ENCODE measurements at places on chromosomes 6 and 20.

- DNase-seq, result no peak
These were observed 10.0 kb downstream of the MBOAT1 start for GRCh38 chr6:20202324-20202658.

DNA sequence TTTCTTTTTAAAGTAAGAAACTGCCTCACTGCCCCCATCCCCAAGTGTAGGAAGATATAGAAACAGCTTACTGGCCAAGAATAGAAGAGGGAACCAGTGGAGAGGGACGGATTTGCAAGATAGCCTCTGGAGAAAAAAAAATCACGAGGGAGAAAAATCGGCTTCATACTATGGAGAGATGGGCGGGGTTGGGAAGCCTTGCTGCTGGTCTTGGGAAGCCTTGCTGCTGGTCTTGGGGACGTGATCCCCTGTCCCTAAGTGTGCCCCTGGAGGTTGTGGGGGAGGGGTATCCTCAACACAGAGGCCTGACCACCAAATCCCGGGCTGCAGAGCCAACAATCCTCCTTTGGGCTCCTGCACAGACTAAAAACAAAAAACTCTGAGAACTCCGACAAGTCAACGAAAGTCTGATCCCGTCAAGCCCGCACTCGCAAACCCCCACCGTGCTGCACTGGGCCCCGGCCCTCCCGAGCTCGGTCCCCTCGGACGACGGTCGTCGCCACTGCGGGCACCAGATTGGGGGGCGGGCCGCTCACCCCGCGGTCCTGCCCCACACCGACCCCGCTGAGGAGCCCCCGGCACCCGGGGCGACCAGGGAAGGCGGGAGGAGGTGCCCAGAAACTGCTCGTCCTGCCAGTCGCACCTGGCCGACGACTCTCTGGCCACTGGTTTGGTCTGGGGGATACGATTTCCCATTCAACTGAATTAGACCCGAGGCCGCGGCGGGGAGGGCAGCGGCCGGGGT, 750 bp downstream of the MAP7 start:
- no peak for DNase-seq

- no peak for DNase-seq
These were observed 265.0 kb upstream of the EPHA7 start for GRCh38 chr6:93684339-93684738.

DNA sequence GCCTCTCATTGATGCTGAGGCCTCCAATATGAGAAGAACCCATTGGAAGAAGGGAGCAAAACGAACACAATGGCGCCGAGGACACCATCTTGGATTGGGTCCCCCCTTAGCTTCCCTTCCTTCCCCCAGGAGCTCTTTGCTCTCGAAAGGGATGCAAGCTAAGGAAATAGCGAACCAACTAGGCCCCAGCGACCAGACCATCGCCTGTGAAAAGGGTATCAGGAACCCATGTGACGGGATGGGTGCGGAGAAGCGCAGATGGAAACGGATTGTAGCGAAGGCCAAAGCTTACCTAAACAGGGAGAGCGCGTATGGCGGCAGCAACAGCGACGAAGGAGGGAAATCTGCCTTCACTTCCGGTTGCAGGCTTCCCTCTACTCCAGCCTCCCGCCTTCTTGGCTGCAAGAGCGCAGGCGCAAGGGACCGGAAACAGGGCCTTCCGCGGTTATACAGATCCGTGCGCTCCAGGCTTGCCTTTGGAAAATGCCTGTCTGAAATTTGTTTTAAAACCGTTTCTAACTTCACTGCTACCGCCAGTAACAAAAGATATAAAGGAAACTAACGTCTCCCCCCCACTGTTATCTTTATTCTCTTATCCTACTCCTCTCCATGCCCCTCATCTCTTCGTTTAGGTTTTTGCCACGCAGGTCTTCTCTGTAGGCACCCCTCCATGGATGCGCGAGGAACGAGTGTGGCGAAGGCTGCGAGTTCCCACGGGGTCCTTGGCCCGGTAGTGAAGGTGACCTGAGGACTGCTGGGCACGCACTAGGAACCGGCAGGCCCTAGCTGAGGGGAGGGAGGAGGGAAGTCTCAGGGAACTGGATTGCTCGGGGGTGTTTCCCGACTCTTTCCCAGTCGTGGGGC, at the start of gene DDX39B:
TSS of gene DDX39B (minus strand) at position 346 of the 864 bp plus-strand sequence. CDS start 1,471 bp downstream, outside the sequence.
- DNase-seq, result peak; percentile 80

GRCh38 chr6:71608646-71609045, 277.7 kb upstream of the RIMS1 start:
- no peak for DNase-seq

DNA sequence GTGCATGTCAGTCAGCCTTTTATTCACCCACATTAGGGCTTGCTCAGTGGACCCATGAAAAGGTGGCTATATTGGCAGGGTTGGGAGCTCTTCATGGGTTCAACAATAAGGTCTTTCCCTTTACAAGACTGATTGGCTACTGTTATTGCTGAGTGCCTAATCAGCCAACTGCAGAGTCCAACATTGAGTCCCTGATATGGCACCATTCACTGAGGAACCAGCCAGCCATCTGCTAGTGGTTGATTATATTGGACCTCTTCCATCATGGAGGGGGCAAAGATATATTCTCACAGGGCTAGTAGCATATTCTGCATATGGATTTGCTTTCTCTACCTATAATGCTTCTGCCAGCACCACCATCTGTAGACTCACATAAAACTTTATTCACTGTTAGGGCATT, 69.9 kb downstream of the CDKAL1 start:
- DNase-seq, result no peak

DNA sequence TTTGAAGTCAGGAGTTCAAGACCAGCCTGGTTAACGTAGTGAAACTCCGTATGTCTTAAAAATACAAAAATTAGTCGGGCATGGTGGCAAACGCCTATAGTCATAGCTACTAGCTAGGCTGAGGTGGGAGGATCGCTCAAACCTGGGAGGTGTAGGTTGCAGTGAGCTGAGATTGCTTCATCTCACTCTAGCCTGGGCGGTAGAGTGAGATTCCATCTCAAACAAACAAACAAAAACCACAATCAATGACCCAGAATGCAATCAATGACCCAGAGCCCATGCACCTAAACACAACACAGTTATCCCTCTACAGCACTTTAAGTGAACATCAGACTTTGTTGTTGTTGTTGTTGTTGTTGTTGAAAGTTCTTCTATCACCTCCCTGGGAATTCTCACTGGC, 77.9 kb downstream of the MYB start:
- no peak for DNase-seq

GRCh38 chr20:49712996-49713752, 504 bp downstream of the B4GALT5 start:
- DNase-seq, result no peak

- no peak for DNase-seq
These were observed 19.1 kb upstream of the FKBP5 start for GRCh38 chr6:35707714-35708407.

- no peak for DNase-seq
These were observed 199.5 kb downstream of the ADGRB3 start for GRCh38 chr6:68834551-68834950.

GRCh38 chr20:4858000-4858399, 136.3 kb downstream of the PRND start:
- no peak for DNase-seq

DNA sequence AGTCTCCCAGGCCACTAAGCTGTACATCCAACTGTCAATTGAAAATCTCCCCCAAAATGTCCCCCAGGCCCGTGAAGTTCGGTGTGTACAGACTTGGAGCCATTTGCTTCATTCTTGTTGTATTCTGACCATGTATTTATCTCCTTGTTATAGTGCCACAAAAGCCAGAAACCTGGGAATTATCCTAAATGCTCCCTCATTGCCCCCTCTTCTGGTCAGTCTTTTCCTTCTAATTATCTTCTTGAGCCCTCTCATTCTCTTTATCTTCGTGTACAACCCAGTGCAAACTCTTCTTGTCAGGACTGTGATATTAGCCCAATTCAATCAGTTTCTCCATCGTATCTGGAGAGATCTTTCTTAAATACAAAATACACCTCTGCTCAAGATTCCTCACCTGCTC, 64.7 kb downstream of the RFX6 start:
- no peak for DNase-seq

- DNase-seq, result no peak
These were observed 119.4 kb upstream of the PRND start for GRCh38 chr20:4602297-4602631.

DNA sequence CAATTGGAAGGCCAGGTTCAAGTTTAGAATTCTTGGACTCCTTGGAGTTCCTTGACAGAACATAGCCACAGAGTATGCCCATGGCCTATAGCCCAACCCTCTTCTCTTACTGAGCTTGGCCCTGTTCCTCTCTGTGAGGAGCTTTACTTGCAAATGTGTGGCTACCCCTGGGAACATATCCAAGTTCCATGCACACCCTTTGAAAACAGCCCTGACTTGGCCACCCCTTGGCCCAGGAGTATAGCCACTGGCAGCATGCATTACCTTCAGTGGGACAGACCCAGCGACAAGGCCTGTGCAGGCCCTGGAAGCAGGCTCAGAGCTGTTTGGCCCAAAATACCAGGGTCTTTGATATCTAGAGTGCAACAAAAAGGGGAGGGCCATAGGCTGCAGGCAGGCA, 19.5 kb upstream of the MAS1 start:
- DNase-seq, result no peak

DNA sequence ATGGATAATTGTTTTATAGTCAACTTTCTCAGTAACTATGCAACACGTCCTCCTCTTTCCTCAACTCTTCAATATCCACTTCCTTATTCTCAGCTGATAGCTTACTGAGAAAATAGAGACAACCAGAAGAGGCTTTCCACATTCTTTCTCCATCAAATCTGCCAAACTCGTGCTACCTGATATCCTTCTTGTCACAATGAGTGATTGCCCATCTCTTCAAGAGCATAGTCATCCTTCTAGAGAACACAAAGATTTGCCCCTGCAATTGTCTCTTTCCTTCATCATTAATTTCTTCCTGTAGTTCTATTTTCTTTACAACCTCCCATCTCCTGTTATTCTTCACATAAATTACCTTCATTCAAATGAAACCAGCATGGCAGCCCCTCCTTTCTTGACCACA, 75.9 kb upstream of the RGS17 start:
- no peak for DNase-seq

DNA sequence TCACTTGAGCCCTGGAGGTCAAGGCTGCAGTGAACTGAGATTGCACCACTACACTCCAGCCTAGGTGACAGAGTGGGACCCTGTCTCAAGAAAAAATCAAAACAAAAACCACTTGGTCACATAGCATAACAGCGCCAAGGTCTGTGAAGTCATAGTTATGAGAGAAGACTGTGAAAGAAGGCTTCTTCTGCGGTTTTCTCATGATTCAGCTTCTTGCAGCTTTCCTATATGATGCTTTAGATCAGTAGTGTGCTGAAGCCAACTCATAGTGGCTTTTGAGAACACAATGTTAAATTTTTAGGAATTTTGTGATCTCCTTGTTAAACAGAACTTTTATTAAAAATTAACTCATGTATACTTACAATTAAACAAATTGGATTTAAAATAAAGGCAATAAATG, 136.2 kb upstream of the GLP1R start:
- no peak for DNase-seq

DNA sequence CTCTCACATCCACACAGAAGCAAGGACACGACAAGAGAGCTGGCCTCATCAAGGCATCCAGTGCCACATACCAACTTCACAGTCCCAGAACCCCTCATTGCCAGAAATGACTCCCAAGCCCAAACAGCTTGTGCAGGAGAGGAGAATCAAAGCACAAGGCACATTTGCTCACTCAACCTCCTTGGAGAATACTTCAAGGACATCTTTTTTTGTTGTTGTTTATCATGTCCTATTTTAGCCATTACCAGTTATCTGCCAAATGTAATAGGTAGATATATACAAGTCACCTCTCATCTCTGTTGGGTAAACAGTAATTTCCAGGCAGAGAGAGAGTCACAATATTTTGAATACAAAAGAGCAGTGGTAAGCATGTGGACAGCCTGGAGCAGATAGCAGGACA, 47.8 kb downstream of the RTN4IP1 start:
- no peak for DNase-seq

- no peak for DNase-seq
These were observed 45.9 kb upstream of the MC3R start for GRCh38 chr20:56202493-56203077.

DNA sequence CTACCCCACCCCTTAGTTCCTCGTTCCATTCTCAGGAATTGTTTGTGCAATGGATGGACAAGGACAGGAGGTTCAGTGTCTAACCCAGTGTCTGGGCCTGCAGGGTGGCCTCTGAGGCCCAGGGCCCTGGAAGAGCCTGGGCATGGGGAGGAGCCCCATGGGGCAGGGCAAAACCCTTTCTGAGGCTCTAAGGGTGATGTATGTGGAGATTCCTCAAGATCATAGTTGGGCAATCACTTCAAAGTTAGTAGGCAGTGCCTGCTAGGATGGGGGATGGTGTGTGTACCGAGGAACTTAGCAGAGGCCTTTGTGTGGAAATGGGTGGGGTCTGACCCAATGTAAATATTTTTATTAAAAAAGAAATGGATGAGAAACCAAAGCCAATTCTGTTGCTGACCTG, 6.7 kb upstream of the C2 start:
- DNase-seq, result no peak

GRCh38 chr6:41505122-41506049, 40.8 kb upstream of the FOXP4 start:
- no peak for DNase-seq

GRCh38 chr6:49514571-49515484, 15.1 kb downstream of the GLYATL3 start:
- no peak for DNase-seq

DNA sequence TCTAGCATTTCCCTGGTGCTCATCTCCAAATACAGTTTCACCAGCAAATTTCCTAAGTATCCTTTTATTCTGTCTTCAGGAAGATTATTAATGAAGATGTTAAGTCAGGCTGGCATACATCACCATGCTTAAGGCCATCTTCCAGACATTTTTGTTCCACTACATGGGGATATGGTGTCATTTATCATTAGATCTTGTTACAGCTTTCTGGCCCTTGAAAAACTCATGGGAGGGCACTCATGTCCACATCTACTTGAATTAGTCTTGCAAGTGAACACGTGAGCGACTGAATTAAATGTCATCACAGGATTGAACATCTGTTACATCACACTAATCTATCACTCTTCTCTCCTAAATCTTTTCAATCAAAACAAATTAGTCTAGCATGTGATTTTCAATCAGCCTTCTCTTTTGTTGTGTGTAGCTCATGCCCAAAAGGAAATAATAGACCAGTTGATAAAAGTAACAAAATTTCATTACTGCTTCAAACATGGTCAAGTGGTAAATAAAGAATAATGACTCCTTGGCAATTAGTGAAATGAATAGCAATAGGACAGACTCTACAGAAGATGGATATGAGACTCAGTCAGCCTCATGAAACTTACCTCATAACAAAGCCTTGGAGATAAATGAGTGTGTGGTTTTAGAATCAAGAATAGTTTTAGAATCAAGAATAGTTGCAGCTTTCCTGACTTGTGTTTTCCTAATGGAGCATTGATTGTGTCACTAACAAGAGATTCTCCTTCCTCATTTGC, 80.5 kb downstream of the MTFR2 start:
- DNase-seq, result no peak

All from esophagus squamous epithelium (tissue), 5 donors.